ENCODE measurements at places on chromosomes 7 and 10.

- peak; percentile 25 for DNase-seq
Measured at GRCh38 chr7:7639847-7640220, 718 bp upstream of the UMAD1 start.

GRCh38 chr10:62626079-62626478 is 178.4 kb upstream of the ADO start:
- DNase-seq: no peak

DNA sequence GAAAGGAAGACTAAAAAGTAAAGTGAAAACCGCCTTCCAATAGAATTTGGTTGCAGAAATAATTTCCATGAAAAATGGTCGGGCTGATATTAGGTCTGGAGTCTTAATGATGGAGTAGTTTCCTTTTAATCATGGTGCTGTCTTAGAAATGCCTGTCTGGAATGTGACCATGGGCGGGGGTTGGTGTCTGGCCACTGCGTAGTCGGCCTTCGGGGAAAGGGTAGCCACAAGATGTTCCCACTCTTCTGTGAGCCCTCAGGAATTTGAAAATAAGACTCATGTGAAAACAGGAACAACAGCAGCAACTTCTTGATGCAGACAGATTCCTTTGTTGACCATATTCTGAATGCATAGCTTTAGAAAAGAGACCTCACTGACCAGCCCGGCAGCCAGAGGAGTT is 176.8 kb downstream of the KIAA1217 start:
- no peak for DNase-seq

DNA sequence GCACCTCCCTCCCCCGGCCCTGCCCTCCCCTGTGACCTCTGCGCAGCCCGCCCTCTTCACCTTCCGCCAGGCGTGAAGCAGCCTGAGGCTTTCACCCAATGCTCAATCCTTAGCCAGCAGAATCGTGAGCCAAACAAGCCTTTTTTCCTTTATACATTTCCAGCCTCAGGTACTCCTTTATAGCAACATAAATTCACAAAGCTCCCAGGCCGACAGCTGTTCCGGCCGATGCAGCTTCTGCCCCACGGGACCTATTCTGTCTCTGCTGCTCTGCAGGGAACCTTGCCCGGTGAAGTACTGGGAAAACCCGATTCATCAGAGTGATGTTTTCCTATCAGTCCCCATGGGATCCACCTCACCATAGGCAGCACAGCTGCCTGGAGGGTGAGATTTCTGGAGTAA is 87.4 kb downstream of the CHST15 start:
- DNase-seq: no peak

DNA sequence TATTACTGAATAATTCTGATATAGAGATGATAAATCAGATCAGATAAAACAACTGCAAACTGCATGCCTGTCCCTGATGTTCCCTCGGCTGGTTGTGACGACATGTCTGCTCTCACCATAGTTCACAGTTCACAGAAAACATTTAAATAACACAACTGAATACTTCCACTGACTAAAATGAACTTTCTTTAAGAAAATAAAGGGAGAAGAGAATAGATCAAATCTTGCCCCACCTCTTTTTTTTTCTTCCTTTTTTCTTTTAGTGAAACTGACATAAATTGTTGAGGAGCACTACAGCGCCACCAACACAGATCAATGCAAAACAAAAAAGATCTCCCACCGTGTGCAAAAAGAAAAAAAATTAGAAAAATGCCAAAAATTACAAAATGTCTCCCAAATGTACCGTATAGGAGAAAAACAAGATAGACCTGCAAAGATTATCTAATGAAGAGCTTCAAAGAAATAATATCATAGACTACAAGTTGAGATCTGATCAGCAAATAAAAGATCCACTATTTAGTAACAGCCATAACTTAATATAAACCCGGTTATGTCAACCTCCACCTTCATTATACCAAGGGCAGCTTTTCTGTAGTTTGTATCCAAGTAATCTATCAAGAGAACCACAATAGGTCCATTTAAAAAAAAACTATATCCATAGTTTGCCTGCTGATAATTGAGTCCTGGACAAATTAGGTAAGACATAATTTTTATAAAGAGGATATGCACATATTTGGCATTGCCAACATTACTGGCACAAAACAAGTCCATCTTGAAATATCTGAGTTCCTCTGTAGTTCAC is 30.7 kb upstream of the EPC1 start:
- DNase-seq: no peak

DNA sequence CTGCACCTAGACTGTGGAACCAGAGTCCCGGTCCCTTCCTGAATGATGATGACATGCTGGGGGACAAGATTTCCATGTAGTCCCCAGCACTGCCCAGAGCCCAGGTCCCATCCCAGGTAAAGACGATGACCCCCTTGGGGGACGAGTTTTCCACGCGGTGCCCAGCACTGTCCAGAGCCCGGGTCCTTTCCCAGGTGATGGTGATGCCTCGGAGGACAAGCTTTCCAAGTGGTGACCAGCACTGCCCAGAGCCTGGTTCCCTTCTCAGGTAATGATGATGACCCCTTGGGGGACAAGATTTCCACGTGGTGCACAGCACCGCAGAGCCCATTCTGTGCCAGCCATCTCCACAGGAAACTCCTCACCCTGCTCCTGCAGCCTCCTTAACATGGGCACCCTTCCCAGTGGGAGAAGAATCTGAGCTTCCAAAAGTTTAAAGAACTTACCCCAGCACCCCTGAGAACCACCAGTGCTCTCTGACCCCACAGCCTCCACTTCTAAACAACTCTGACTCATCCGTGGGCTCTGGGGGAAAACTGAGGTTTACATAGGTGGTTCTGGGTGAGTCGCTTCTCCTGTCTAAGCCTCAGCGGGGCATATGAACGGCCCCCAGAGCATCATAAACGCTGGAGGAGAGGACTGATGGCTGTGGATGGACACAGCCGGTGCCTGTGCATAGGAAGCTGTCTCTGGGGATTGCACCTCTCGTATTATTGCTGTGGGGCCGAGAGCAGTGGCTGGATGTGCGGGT is 233.2 kb downstream of the TCERG1L start:
- no peak for DNase-seq

GRCh38 chr10:115829521-115830205 is 443.3 kb downstream of the GFRA1 start:
- no peak for DNase-seq

GRCh38 chr10:23779301-23779700 is 340.4 kb downstream of the OTUD1 start:
- no peak for DNase-seq

GRCh38 chr7:74032624-74033371 is 4.8 kb downstream of the ELN start:
- DNase-seq: no peak

GRCh38 chr7:70738151-70738885 is 393.6 kb upstream of the GALNT17 start:
- DNase-seq: no peak

DNA sequence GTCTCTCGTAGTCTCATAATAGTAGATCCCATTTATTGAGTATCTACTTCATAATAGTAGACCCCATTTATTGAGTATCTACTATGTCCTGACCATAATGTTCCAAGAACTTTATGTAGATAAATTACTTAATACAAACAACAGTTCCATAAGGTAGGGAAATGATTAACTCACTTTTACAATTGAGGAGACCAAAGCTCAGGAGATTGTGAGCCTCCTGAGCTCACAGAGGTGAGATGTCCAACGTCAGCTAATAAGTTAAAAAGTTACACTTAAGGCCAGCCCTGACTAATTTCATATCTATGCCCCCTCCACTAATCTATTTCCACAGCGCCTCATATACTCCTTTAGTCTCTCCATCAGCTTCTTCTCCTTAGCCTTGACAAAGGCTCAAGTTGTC is 17.5 kb upstream of the GGCT start:
- DNase-seq: no peak

DNA sequence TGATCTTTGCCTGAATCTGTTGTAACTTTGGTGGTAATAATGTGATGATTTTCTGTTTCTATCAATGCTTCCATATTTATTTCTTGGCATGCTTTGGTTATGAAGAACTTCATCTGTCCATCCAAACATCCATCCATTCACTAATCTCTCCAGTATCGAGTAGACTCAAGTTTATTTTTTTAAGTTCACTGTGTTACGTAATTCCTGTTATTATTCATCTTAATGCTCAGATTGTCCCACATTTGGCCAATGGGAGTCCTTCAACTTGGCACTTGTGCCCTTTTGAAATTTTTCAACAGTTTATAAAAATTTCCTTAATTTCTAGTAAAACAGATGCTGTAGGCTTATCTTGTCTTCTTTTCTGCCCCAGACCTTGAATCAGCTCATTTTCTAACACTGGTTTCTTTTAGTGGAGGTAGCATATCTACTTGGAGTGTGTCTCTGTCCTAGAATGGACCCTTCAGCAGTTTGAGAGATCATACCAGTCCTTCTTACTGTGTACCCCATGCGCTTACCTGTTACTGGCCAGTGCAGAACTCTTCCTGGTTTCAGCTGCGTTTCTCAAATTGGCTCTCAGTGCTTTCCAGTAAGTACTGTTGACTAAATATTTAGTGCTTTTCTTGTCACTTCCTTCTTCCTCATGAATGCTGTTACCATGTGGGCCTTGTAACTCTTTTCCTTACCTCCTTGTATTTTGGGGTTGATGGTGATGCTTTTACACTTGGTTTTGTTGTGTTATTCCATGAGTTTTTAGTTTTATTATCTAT is 100.8 kb downstream of the MLLT10 start:
- no peak for DNase-seq

DNA sequence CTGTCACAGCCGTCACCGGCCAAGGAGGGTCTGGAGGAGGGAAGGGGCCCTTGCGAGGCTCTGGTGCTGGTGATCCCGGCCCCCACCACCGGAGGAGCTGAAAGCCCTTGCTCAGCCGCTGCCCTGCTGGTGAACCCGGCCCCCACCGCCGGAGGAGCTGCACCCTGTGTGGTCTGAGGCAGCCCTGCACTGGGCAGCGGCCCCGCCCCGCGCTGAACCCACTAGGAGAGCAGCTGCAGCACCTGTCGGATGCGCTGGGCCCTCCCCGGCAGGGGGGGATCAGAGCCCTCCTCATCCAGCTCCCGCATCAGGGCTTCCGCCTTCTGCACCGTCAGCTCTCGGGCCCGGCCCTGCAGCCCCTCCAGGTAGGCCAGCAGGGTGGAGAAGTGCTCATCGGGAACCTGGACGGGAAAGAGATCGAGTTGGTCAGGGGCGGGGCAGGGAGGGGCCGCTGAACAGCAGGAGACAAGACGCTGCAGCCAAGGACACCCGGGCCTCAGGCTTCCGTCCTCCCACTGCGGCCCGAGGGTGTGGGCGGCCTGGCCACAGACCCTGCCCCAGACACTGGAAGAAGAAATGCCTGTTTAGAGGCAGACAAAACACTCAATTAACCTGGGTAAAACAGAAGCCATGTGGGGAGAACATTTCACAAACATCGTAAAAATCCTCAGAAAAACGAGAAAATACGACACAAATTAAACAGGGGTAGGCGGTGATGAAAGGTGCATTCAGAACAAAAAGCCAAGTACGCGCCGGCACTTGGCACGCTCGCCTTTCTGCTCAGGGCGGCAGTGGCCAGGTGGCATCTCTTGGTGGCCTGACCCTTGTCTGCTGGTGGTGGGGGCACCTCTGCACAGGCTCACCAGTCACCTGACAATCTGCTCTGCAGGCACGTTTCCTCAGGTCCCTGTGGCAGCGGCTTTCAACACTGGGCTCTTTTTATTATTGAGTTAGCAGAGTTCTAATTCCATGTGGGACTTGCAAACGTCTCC is 14.7 kb downstream of the CYP2W1 start:
- no peak for DNase-seq

DNA sequence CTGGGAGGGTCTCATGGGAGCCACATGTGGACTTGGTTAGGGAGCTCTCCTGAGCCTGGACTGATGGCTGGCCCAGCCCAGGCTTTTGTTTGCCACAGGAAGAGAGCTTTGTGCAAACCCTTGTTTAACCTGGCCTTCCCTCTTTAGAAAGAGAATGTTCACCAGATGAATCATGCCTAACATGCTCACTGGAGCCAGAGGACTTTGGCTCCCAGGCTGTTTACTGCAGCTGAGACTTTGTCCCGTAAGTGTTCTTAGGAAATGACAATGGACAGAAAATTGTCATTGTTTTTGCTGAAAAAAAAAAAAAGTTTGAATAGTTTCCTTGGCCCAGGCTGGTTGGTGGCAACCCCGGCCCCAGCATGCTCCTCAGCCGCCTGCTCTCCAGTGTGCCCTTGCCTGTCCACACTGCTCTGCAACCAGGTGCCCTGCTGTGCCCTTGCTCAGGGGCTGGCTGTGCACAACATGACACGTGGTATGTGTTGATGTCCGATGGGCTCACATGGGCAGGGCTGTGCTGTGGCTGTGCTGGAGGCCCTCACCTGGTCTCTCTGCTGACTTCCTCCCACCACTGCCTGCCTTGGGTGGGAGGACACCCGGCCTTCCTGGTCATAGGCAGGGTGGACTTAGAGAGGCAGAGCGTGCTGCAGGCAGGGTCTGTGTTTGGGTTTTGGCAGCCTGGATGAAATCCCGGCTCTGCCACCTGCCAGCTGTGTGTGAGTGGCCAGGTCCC is 215.3 kb upstream of the ZNF32 start:
- no peak for DNase-seq

DNA sequence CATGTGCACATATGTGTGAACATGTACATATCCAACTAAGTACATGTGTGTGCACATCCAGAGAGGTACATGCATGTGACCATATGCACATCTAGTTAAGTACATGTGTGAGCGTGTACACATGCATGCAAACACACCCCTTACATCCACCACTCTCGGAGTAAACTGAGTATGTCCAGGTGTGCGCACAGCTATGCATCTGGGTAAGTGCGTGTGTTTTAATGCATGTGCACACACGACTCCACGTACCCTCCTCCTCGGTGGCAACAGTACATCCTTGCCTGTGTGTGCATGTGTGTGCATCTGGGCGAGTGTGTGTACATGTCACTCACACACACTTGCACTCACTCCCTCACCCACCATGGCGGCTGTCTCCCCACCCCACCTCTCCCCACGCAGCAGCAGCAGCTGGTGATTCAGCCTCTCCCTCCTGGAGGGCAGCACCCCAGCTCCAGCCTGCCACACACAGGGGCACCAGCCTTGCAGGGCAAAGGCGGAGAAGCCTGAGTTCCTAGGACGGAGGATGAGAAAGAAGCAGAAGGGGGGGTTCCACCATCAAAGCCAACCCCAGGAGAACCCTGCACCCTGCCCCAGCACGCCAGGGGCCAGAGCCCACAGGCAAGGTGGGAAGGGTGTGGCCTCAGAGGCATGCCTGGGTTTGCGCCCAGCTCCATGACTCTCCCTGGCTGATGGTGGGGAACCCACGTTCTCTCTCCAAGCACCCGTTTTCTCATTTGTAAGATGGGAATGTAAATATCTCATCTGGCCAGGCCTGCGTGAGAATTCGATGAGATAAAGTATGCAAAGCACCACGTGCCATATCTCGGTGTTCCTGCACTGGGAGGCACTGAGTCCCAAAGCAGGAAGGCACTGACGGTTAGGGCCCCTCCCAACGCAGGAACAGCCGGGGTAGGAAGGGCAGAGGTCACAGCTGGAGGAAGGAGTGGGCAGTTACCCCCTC is 27.7 kb upstream of the DNAAF5 start:
- no peak for DNase-seq
